ENCODE measurements at places on chromosomes 13 and 19.
A peak's percentile ranks its signal among the peaks of the same experiment; 100 is the strongest.

GRCh38 chr13:54194233-54195024 lies 1165.8 kb downstream of the OLFM4 start:
- no peak for DNase-seq

GRCh38 chr19:2678044-2678671 lies 24.3 kb downstream of the GNG7 start:
- DNase-seq = no peak

GRCh38 chr19:51660975-51661600 lies 14.5 kb upstream of the SIGLEC14 start:
- DNase-seq = peak; percentile 88

DNA sequence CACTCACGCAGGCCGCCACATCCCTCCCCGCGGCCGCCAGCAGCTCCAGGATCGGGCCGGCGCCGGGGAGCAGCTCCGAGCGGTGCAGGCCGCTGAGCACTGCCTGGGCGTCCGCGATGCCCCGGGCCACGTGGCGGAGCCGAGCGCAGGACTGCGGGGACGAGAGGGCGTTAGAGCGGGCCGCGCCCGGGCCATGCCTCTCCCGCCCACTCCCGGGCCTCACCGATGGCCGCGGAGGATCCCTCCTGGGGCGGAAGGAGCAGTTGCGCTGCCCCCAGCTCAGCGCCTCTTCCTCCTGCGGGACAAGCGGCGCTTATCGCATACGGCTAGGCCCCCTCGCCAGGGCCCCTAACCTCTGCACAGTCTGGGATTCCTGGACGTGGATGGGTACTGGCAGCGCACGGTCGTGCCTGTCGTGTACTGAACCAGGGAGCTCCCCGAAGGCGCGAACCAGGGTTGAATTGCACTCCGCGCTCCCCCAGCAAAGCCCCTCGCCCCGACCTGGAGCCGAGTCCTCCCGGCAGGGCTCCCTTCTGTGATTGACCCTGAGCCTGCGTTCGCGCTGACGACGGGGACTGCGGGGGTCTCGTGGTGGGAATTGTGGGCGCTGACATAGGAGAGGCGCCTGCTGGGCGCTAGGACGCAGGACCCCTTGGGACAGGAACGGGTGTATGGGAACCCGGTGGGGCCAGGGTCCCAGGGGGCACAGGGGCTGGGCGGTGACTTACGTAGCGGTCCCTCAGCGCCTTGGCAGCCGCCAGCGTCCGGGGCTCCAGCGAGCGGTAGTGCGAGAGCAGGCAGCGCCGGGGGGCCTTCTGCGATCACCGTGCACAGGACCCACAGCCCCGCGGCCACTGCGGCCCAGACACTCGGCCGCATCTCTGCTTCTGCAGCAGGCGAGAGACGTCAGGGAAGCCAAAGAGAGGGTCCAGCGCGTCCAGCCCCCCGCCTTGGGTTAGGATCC lies 673 bp downstream of the IFNL4 start:
- DNase-seq = peak; percentile 50

DNA sequence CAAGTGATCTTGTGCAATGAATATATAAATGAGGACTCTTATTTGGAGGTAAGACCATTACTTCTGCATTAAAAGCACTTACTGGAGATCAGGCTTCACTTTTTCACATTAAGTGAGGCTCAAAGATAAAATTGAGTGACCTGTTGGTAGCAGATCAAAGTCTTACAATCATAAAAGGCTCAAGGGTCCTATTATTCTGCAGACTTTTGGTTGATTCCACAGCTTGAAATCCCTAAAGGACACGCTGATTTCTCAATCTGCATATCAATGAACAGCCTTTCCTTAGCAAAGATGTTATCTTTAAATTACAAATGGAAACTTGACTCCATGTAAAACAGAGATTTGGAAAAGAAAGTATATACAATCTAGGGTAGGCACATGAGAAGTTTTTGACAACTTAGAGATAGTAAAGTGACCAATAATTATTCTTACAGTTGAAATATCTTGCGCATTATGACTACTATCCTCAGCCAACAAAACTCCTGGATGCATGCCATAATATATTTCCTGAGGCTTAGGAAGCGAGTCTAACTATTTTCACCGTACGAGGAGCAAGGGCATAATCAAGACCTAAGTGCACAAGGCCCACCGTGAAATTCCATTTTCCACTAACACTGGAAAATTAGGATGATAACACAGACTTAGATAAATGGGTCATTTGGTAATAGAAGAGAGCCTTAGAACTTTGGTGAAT lies 640.7 kb downstream of the LIG4 start:
- no peak for DNase-seq

- no peak for DNase-seq
Measured at GRCh38 chr19:57867868-57868492, 18.3 kb downstream of the ZNF587 start.

Data from WTC11 (cell line).